ENCODE measurements at places on chromosomes 7 and 10.

- DNase-seq = no peak
Observed at GRCh38 chr7:37309493-37309892, 139.2 kb downstream of the ELMO1 start.

DNA sequence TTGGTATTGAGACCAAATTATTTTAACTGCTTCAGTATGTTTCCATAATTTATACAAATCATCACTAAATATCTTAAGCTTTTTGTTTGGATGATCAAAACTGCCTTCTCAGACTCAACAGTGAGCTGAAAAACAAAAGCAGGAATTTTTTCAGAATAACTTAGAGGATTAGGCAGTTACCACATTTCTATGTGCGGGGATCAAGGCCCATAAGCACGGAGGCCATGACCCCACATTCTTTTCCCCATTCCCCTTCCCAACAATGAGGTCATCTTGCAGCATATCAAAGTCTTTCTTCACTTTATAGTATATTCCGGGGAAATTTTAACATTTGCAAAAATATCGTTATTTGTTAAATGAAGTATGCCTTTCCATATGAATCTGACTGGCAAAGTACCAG, 125.8 kb downstream of the ELMO1 start:
- DNase-seq = no peak

DNA sequence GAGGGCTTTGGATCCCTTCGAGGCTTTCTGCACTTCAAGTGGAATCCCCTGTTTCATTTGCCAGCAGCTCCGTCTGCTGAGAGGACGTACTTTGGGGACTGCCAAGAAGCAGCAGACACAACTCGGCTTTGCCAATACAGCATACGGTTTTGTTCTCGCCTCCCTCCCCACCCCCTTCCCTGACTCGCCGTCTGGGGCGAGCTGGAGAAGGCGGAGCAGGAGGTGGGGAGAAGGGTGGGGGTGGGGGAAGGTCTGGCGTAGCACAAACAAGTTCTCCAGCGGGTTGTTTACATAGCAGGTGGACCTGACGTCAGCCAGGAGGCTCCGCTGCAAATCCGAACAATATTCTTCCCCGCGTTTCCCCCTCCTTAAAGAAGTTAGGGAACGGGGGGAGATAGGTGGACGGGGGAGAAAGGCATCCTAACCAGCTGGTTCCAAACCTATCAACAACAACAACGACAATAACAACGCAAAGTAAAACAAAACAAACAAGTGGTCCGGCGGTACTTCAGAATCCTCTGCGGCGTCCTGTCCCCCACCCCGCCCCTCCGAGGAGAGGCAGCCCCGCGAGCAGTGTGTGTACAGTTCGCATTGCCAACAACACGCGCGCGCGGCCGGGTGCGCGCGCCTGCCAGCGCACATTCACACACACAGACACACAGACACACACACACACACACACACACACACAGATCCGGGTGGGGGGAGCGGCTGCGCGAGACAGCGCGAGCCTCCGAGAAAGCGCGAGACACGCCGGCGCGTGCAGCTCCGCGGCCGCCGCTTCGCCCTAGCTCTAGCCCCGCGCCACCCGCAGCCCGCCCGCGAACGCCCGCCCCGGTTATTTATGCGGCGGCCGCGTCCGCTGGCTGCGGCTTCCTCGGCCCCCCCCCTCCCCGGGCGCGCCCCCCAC, 167.0 kb upstream of the PPP1R3A start:
- no peak for DNase-seq

DNA sequence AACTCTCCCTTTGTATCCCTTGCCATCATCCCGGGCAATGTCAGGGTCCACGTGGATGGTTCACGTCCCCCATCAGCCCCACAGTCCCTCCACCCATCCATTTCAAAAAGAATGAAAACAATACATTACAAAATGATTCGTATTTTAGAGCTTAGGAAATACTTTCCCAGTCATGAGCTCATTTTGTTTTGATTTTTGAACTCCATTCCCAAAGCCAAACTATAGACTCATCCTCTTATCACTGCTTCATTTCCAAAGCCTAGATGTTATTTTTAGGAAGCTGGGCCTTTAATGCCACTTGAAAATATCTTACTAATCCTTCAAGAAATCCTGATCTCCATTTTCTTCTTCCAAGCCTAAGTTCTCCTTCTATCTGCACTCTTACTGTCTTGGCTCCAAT, 72.1 kb downstream of the WNT2 start:
- no peak for DNase-seq
